ENCODE measurements at places on chromosomes 5 and 9.
A peak's percentile ranks its signal among the peaks of the same experiment; 100 is the strongest.

DNA sequence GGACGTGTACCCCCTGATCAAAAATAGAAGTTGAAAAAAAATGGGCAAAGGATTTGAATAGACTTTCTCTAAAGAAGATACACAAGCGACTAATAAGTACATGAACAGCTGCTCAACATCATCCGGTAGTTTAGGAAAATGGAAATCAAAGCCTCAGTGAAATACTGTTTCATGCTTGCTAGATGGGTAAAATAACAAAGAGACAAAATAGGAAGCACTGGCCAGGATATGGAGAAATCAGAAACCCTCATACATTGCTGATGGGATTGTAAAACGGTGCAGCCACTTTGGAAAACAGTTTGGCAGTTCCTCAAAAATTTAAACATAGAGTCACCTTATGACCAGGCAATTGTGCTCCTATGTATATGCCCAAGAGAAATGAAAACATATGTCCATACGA lies 65.0 kb upstream of the SUB1 start:
- no peak for DNase-seq

DNA sequence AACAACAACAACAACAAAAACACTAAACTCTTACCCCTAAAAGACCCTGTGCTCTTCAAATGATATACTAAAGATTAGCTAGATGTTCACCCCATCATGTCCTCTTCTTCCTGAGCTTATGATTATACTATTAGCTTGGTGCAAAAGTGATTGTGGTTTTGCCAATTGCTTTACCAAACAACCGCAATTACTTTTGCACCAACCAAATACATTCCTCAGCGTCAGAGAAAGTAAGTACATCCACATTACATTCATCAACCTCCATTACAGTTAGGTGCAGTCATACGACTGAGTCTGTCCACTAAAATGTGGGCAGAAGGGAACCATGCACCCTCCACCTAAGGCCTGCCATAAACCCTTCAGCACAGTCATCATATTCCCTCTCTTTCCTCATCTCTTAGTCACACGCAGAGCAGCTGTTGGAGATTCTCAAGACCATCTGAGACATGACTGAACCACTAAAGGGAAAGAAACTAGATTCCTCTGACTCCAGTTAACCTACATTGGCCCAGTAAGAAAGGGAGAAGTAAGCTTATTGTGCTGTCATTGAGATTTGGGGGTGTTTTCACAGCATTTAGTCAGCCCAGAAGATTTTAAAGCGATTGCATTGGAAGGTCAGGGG lies 181.6 kb upstream of the TLE4 start:
- no peak for DNase-seq

DNA sequence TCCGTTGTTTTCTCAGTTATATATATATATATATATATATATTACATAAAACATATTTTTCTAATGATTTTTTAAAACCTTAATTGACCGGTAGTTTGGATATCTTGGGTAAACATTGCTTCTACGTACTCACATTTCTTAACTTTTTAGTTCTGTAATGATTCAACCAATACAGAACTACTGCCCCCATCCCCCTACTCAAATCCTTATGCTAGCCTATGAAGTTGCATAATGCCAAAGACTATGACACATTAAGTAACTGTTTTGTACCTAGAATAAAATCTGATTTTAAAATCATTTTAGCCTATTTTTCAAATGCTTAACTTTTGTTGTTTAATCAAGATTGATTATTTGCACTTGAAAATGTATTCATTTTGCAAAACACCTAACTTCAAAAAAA lies 4.4 kb upstream of the FST start:
- DNase-seq = no peak

- DNase-seq = no peak
Observed at GRCh38 chr9:131097948-131098278, 1.6 kb downstream of the AIF1L start.

DNA sequence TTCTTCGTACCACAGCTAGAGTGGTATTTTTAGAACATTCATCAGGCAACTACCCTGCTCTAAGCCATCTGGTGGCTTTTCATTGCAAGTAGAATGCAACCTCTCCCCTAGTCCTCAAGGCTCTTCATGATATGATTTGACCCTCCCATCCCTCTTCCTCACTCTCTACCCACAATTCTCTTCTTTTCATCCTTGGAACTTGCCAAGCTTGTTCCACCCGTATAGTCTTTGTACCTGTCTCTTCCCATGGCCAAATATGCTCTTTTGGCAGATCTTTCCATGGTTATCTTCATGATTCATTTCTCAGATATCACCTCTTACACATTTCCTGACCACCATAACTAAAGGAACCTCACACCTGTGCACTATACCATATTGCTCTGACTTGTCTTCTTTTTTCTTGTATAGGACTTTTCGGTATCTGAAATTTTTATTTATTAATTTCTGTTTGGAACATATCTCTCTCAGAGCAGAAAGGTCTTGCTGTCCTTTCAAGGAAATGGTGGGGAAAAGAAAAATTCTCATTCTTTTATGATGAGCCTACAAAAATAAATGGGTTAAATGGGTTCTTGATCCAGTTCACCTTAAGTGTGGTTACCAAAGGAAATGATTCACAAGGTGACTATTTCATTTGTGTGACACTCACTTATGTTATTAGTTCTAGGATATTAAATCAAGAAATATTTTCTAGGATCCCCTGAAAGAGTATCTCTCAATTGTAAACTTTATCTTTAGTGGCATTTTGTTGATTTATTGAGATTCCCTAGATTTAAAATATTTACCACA lies 3.7 kb upstream of the CD274 start:
- DNase-seq = no peak

DNA sequence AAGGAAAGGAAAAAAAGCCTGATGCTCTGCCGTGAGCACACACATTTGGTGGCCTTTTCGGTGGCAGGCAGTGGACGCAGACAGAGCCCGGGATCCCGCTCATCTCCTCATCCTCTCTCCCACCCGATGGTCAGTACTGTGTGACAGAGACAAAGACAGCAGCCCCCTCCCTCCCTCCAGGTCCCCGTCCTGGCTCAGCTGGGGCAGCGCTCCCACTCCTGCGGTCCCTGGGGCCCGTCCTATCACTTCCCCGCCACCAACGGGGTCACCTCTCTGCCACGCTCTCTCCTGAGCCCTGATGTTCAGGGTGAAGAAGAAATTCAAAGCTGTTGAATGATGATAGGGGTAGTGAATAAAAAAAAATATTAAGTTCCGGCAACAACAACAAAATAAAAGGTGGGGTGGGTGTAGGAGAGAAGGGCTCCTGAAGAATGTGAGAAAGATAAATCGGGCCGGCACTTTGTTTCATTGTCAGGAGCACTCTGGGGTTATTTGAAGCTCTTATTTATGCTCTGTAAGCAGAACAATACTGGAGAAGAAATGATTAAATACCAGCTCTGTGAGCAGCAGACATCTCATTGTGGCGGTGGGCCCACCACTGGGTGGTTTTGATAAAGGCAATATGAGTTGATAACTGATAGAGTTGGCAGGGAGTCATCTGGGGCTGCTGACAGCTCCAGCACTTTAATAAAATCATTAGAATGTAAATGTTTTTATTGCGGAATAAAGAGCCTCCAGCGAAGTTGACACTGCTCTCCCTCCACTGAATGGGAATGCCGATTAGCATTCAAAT lies 417.7 kb downstream of the IRX1 start:
- DNase-seq = no peak

- DNase-seq = peak; percentile 65
Observed at GRCh38 chr9:117487555-117488175, 72.8 kb upstream of the ASTN2 start.

DNA sequence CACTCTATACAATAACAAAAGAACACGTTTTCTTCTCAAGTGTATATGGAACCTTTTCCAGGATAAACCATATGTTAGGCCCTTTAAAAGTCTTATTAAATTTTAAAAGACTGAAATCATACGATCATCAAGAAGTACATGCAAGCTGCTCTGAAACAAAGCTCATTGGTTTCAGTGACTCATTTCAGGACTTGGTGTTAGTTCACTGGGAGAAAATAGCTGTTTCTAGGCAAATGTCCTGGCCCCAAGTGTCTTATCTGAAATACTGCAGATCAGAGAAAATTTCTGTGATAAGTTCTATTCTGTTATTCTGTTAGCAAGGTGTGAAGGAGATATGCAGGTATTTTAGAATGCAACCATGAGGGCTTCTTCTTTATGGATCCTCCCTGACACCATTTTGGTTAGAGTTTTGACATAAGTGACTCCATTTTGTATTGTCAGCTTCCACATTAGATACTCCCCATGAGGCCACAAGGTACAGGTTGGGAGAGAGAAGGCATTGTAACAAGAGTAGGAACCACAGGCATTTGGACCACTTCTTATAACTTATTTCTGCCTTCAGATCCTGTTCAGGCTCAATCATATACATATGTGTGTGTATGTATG lies 7.5 kb upstream of the CCDC180 start:
- DNase-seq = peak; percentile 46

DNA sequence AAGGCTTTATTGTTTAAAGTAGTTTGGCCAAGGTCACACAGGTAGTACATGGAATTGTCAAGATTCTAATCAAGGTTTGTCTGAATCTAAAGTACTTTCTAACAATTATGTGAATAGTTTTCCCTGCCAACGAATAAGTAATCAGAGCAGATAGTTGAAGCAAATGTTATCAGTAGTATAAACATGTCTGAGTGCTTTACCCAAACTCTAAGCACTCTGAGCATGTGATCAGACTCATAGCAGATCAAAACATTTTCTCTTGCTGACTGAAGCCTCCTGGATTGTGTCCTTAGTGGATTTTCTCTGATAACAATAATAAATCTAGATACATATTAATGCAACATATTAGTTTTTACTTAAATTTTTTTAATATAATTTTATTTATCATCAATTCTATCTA lies 995.0 kb downstream of the EFNA5 start:
- no peak for DNase-seq

DNA sequence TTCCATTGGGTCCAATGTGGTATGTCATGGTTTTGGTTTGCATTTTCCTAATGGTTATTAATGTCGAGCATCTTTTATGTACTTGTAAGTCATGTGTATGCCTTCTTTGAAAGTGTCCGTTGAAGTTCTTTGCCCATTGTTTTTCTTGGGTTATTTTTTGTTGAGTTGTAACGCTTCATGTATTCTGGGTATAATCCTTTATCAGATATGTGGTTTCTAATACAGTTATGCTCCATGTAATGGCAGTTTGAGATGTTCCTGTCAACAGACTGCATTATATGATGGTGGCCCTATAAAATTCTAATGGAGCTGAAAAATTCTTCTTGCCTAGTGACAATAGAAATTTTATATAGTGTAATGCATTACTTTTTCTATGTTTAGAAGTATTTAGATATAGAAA lies 17.2 kb downstream of the RIC1 start:
- DNase-seq = no peak

DNA sequence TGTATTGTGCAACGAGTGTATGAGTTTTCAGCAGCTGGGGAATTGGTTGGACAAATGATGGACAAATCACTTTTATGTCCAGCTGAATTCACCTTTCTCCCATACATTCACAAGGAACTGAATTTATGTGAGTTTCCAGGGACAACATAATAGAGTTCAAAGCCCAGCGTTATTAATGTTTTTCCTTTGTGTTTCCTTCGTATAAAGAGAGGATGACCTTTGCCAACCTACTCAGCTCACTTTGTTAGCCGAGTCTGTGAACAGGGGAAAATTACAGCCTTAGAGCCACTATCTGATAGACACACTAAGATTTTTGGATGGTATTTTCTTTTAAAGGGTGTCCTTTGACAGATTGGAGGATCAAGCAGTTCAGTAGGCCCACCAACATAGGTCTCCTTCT lies 352.5 kb downstream of the KIF4B start:
- DNase-seq = no peak

GRCh38 chr5:177447611-177448243 lies 1.1 kb downstream of the PRR7 start:
- no peak for DNase-seq

DNA sequence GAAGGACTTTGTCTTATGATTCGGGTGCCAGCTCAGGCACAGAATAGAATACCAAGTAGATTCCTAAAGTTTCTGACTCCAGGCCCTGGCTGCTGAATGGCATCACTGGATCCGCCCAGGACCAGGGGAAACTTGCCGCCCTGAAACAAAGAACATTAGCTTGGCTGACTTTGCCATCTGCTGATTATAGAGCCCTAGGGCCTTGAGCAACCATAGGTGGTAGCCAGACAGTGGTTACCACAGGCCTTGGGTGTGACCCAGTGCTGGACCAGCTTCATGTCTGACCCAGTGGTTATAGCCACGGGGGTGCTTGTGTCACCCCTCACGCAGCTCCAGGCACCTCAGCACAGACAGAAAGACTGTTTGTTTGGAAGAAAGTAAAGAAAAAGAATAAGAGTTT lies 62.7 kb downstream of the SSBP2 start:
- DNase-seq = no peak

GRCh38 chr9:70257991-70258691 lies 637 bp upstream of the SMC5 start:
- DNase-seq = no peak

DNA sequence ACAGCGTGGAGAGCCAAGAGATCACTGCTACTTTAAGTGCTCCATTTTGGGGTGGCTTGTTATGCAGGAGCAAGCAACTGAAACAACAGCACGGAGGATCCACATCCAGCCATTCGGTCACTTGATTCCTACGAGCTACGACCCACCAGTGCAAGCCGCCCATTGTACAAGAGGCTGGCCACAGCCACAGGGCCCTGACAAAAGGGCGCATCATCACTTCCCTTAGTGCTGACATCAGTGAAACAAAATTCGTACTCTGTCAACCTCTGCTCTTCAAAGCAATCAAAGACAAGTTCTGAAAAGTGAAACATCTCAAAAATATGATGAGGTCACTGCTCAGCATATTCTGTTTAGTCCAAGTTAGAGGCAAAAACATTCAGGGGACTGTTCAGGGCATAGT lies 168.4 kb downstream of the GADD45G start:
- DNase-seq = no peak

- no peak for DNase-seq
Observed at GRCh38 chr9:74056023-74056422, 441.1 kb upstream of the RORB start.

DNA sequence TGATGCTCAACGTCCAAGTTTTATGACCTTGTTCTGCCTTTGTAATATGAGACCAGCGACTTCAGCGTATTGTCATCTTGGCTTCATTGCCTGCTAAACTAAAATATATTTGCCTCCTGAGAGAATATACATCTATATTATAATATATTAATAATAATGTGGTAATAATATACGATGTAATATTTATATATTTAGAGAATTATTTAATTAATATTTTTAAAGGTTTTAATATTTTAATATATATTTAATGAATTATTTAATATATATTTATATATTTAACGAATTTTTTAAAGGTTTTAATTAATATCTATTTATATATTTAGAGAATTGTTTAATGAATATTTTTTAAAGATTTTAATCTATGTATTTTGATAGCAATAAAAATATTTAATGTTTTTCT lies 700.7 kb downstream of the TAF11L14 start:
- no peak for DNase-seq

GRCh38 chr5:99116526-99116925 lies 187.7 kb upstream of the CHD1 start:
- no peak for DNase-seq

GRCh38 chr5:67644221-67644920 lies 447.8 kb upstream of the CD180 start:
- DNase-seq = no peak

GRCh38 chr5:69528035-69528434 lies 32.0 kb upstream of the GTF2H2C start:
- no peak for DNase-seq
